ENCODE measurements at places on chromosomes 2 and 18. TPM values are rescaled to one million over a fixed set of nuclear protein-coding genes. Genes with fewer than 3 reads are reported as not detected.

Gene PKDCC
- not detected for total RNA-seq

Gene MTERF4
- 87.5 TPM for total RNA-seq

Gene LCLAT1
- total RNA-seq = 10.2 TPM

Gene POTEI
- total RNA-seq = not detected

Gene CYS1
- total RNA-seq = not detected

Gene CD207
- total RNA-seq = 0.25 TPM

Gene RIT2
- total RNA-seq = not detected

Gene GAD1
- not detected for total RNA-seq

DNA sequence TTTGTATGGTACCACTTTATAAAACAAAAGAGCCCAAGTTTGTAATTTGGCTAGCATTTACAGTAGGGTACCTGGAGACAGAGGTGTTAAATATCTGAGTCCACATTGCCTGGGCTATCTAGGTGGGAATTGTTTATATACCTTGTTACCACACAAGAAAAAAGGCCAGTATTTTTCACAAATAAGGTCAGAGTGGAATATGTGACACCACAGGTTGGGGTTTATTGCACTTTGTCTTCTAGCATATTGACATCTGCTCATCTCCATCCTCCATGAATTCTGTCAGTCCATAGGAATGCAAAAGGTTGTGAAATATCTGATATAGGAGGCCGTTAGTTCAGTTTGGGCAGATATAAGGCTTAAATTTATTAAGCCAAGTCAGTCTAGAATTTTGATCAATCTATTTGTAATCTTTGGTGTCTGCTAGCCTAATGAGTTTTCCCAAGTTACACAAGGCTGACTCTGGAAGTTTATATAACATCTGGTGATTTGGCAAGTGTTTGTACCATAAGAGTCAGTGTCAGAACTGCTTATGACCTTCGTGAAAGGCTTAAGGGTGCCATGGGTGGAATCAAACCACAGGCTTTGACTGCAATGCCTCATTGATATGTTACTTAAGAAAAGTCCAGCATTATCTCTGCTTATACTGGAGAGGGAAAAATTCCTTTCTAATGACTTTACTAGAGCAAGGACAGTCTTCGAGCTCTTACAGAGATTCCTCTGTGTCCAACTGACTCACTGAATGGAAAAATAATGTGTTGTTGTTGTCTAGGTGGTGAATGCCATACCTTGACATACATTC is 11.3 kb upstream of the DPP4 start:
- H3K36me3 ChIP-seq = no peaks in the 10 kb centered on the region
- H3K27ac ChIP-seq = no peak overlapping the region
- no peak for DNase-seq
- H3K4me1 ChIP-seq = no peaks in the 10 kb centered on the region
- no peaks in the 10 kb centered on the region for H3K27me3 ChIP-seq

DNA sequence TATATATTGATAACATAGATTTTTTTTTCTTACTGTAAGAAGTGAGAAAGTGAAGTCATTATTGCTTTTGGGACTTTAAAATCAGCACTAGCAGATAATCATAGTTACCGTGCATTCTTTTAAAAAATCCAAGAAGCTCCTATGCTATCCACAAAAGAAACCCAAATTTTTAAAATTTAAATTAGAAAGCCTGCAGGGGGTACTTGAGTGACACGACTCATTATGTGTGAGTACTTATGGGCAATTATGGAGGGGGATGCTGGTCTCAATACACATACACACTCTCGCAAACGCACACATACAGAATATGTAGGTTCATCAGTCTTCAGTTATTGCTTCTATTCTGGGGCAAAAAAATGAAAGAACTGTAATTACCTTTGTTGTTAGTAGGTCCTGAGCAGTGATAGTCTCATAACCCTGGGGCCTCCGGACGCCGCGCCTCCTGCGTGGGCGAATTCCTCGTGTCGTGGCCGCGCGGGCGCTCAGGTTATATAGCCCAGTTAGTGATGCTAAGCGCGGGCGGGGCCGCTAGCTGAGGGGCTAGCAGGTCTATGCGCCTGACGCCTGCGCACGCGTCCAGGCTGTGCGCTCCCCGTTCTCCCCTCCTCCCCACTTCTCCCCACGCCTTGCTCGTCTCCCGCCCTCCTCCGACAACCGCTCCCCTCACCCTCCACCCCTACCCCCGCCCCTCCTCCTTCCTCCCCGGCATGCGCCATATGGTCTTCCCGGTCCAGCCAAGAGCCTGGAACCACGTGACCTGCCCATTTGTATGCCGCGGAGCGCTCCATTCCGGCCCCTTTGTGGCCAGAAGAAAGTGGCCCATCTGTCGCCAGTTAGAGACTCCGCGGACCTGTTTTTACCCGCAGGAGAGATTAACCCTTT is at the start of gene NEUROD1:
Gene NEUROD1, minus strand, starts transcription at position 463 of the 882 bp plus-strand sequence. CDS start 1,657 bp downstream, outside the sequence.
- H3K4me3 ChIP-seq = no peak within 1 kb of the TSS
- no peak for DNase-seq
- no peaks in the 10 kb centered on the region for H3K36me3 ChIP-seq
- no peak within 1 kb of the TSS for H3K27ac ChIP-seq

DNA sequence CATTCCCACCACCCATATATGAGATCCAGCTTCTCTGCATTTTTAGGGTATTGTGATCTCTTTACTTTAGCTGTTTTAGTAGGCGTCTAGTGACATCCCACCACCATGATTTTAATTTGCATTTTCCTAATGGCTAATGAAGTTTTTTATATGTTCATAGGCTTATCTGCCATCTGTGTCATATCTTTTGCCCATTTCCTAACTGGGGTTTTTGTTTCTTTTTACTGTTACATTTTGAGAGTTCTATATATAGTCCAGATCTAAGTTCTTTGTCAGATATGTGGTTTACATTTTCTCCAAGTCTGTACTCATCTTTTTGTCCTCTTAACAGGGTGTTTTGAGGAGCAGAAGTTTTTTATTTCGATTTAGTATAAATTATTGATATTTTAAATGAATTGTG is 39.6 kb downstream of the PTPN2 start:
- H3K27me3 ChIP-seq = no peaks in the 10 kb centered on the region
- H3K4me1 ChIP-seq = peaks cover 21% of the 10 kb centered on the region
- no peak for DNase-seq
- H3K4me3 ChIP-seq = no peak overlapping the region

- H3K27ac ChIP-seq = no peak overlapping the region
- no peak overlapping the region for H3K4me3 ChIP-seq
- H3K27me3 ChIP-seq = no peaks in the 10 kb centered on the region
- no peaks in the 10 kb centered on the region for H3K4me1 ChIP-seq
- H3K36me3 ChIP-seq = no peaks in the 10 kb centered on the region
Observed at GRCh38 chr2:5319493-5319892, 372.7 kb upstream of the SOX11 start.

- no peaks in the 10 kb centered on the region for H3K4me1 ChIP-seq
- DNase-seq = no peak
- H3K27me3 ChIP-seq = no peaks in the 10 kb centered on the region
- H3K27ac ChIP-seq = no peak overlapping the region
Observed at GRCh38 chr2:49459314-49459993, 305.1 kb upstream of the FSHR start.

DNA sequence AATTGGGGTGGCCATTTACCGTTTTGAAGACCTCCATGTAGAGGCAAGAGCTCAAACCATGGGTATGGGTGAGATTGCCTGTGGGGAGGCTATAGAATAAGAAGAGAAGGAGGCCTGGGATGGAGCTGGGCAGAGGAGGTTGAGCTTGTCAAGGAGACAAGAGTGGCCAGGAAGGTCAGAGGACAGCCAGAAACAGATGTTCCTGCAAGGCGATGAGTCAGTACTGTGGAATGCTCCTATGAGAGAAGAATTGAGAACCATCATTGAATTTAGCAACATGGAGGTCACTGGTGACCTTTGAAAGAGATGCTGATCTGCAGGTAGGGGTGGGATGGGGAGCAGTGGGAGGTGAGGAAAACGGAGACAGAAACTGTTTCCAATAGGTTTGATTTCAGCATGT is 3.5 kb downstream of the ACSL3 start:
- DNase-seq = no peak
- H3K27ac ChIP-seq = no peak overlapping the region
- no peaks in the 10 kb centered on the region for H3K27me3 ChIP-seq
- H3K4me1 ChIP-seq = peaks cover 22% of the 10 kb centered on the region
- H3K36me3 ChIP-seq = no peaks in the 10 kb centered on the region
- H3K4me3 ChIP-seq = no peak overlapping the region

DNA sequence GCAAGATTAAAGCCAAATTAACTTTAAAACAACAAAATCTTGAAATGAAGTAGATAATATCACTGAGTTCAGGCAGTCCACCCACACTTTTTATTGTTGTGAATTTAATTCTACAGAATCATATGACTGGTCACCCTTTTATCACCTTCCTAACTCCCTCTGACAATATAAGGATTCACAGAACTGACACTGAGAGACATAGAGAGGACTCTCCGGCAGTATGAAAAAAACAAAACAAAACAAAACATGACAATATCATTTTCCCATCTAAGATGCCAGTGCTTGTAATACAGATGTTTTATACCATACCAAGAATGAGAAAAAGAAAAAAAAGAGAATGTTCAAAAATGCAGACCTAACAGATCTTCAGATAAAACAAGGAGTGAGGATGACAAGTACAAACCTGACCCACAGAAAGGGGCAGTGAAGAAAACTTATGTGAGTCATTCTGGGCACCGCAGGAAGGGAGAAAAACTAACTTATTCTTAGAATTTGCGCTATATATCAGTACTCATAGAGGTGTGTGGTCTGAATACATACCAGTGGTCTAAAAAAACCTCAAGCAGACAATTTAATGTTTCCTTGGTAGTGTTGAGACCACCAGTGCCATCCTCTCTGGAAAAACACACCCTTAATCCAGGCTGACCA is 136.6 kb downstream of the ZAP70 start:
- H3K36me3 ChIP-seq = peaks cover 5% of the 10 kb centered on the region
- H3K27ac ChIP-seq = no peak overlapping the region
- H3K27me3 ChIP-seq = no peaks in the 10 kb centered on the region
- no peak overlapping the region for H3K4me3 ChIP-seq
- peaks cover 10% of the 10 kb centered on the region for H3K4me1 ChIP-seq
- DNase-seq = no peak

GRCh38 chr2:86785456-86785855 is 5.3 kb downstream of the CD8A start:
- no peak for DNase-seq
- no peaks in the 10 kb centered on the region for H3K36me3 ChIP-seq
- peaks cover 23% of the 10 kb centered on the region for H3K27me3 ChIP-seq
- H3K4me1 ChIP-seq = peaks cover 13% of the 10 kb centered on the region
- no peak overlapping the region for H3K4me3 ChIP-seq

Measured in CD4-positive, alpha-beta T cell (primary cell).